Small intestine (tissue), 16 donors: ENCODE measurements at places on chromosomes 4 and X. TPM values are rescaled to one million over a fixed set of nuclear protein-coding genes. Genes with fewer than 3 reads are reported as not detected.

DMP1 gene
- not detected for polyA plus RNA-seq

ZNF141 gene
- polyA plus RNA-seq = 3.8 TPM

PASD1 gene
- not detected for polyA plus RNA-seq

ART3 gene
- not detected for polyA plus RNA-seq

DNA sequence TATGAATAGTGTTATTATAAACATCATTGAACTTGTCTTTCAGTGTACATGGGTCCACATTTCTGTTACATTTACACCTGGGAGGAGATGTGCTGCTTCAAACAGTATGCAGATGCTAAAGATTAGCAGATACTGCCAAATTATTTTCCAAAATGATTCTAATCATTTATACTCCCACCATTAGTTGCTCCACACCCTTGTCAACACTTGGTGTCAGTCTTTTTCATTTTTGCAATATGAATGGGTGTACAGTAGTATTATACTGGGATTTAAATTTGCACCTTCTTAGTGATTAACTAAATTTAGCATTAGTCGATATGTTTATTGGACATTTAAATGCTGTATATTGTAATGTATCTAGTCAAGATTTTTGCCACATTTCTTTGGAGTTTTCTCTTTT is 131.6 kb upstream of the GRID2 start:
- no peaks in the 10 kb centered on the region for H3K4me1 ChIP-seq
- H3K4me3 ChIP-seq = no peak overlapping the region
- no peaks in the 10 kb centered on the region for H3K36me3 ChIP-seq
- no peak for DNase-seq
- H3K27me3 ChIP-seq = no peaks in the 10 kb centered on the region
- H3K27ac ChIP-seq = no peak overlapping the region

DNA sequence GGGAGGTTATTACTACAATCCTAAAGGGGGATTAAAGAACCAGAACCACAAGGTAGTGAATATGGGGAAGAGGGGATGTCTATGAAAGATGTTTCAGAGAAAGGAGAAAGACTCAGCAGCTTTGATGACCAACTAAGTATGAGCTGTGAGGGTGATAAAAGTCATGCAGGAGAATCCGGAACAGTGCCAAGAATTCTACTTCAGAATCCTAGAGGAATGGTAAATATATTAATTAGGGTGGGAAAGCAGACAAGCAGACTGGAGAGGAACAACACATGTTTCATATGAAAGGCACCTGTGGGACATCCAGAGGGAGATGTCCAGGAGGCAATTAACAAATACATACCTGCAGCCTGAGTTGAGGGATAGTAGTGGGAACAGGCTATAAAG is 642.2 kb upstream of the DIPK2B start:
- H3K27ac ChIP-seq = no peak overlapping the region
- H3K27me3 ChIP-seq = no peaks in the 10 kb centered on the region
- no peak overlapping the region for H3K4me3 ChIP-seq
- no peaks in the 10 kb centered on the region for H3K4me1 ChIP-seq
- no peak for DNase-seq
- peaks cover 18% of the 10 kb centered on the region for H3K36me3 ChIP-seq

DNA sequence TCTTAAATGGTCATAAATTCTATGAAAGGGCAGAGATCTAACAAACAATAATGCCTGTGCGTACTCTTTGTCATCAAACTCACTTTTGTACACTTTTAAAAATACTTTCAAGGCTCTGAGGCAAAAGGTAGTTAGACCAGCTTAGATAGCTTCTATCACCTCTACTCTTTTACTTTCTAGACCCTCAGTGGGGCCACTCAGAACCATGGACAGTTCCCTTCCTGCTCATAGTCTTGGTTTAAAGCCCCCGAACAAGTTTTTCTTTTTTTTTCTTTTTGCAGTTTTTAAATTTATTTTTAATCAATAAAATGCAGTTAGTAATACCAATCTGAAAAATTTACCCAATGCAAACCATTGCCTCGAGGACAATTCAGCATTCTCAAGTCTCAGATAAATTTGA is 460.5 kb upstream of the CNKSR2 start:
- no peaks in the 10 kb centered on the region for H3K36me3 ChIP-seq
- no peak overlapping the region for H3K4me3 ChIP-seq
- H3K27ac ChIP-seq = no peak overlapping the region
- H3K4me1 ChIP-seq = no peaks in the 10 kb centered on the region

GRCh38 chrX:31236231-31236630 is 164.4 kb upstream of the FTHL17 start:
- H3K27me3 ChIP-seq = no peaks in the 10 kb centered on the region
- H3K36me3 ChIP-seq = no peaks in the 10 kb centered on the region
- no peak overlapping the region for H3K27ac ChIP-seq
- DNase-seq = no peak
- H3K4me3 ChIP-seq = no peak overlapping the region

DNA sequence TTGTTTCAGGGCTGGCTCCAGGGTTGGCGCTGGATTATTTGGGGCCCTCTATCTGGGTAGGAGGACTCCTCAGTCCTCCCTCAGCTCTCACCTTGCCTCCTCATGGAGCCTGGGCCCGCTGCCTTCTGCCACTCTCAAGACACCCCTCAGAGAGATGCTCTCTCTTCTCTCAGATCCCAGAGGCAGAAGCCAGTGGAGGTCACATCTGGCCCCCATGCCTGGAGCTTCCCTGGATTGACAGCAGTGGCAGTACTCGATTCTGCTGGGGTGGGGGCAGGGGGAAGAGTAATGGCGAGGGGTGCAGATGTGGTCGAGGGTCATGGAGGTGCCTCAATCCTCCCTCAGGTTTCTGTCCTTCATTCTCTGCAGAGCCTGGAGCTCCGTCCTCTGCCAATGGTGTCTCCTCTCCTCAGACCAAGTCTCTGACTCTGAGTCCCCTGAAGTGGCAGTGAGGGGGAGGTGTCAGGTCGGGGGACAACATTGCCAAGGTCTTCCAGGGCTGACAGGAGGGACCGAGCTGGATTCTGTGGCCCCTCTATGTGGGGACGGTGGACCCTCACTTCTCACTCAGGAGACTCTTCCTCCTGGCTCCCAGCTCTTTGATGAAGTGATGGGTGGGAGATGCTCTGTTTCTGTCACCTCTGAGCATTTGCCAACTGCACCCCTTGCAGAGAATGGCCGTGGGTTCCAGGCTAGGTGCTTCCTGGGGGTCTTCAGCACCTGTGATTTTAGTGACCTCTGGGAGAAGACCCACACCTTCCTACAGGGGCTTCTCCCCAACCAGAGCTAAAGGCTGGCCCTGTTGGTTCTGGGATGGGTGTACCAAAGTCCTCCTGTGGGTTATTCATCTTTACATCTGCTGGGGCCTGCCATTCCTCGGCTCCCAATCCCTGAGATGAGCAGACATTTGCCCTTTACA is 10.9 kb upstream of the HSFX1 start:
- no peaks in the 10 kb centered on the region for H3K4me1 ChIP-seq
- H3K27me3 ChIP-seq = no peaks in the 10 kb centered on the region
- no peak overlapping the region for H3K4me3 ChIP-seq
- no peaks in the 10 kb centered on the region for H3K36me3 ChIP-seq
- H3K27ac ChIP-seq = no peak overlapping the region
